ENCODE measurements at places on chromosomes 3 and 15. TPM values are rescaled to one million over a fixed set of nuclear protein-coding genes. Genes with fewer than 3 reads are reported as not detected.

CD96 gene
- 0.20 TPM for total RNA-seq

TUSC2 gene
- 19.8 TPM for total RNA-seq

MELTF gene
- total RNA-seq = 9.9 TPM

DNA sequence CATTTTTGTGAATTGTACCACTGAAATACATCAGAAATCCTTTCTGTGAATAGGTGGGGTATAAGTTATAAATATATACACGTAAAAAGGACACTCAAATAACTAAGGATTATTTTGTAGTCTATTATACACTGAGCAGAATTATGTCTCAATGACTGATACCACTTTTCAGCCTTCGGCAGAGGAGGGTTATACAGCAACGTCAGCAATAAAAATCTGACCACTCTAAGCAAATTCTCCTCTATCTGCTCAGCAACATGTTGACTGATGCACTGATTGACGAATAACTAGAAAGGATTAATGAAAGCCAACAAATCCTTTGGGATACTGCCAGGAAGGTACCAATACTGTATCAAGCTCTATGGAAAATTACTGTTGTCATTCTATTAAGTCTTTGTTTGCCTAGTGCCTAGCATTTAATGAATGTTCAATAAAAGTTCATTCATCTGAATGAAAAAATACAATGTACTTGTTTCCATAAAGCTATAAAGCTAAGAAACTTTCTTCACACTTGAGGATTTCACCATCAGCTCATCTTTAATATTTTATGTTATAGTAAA is 5.2 kb downstream of the ARPP19 start:
- DNase-seq = no peak

DNA sequence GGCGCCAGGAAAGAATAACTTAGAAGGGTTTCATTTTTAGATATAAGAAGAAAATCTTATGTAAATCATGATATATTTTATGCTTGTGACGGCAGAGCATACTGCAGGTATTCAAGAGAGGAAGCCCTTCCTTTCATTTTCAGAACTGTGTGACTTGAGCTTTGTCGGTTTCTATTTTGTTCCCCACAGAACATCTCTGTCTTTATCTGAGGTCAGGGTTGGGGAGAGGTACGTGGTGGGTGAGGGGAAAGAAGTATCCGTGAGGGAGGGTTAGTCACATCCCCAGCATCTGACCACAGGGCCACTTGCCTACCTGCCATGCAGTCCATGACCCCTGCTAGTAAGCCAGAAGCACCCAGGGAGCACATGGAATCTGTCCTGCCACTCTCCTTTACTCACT is 126.5 kb downstream of the DGKG start:
- no peak for DNase-seq

GRCh38 chr3:130935761-130936492 is 42.0 kb downstream of the ATP2C1 start:
- DNase-seq = no peak

GRCh38 chr3:197491923-197492664 is 63.7 kb downstream of the BDH1 start:
- no peak for DNase-seq

GRCh38 chr3:60708191-60708975 is 542.9 kb downstream of the FHIT start:
- DNase-seq = no peak
